Activated naive CD4-positive, alpha-beta T cell treated with anti-CD3 and anti-CD28 coated beads for 36 hours (primary cell): ENCODE measurements at places on chromosomes 4 and X. TPM values are rescaled to one million over a fixed set of nuclear protein-coding genes. Genes with fewer than 3 reads are reported as not detected.
A peak's percentile ranks its signal among the peaks of the same experiment; 100 is the strongest.

DCLK2 gene
- not detected for total RNA-seq

MAGEC2 gene
- total RNA-seq: not detected

NOX1 gene
- not detected for total RNA-seq

SSX4 gene
- not detected for total RNA-seq

GPM6B gene
- not detected for total RNA-seq

RADX gene
- total RNA-seq: 14.8 TPM

PRICKLE3 gene
- 9.3 TPM for total RNA-seq

RHOXF2 gene
- total RNA-seq: not detected

ETDB gene
- not detected for total RNA-seq

SYTL5 gene
- total RNA-seq: not detected

DSPP gene
- not detected for total RNA-seq

- no peak overlapping the region for H3K27ac ChIP-seq
- no peak for DNase-seq
- H3K4me1 ChIP-seq: no peaks in the 10 kb centered on the region
- H3K4me3 ChIP-seq: no peak overlapping the region
- H3K27me3 ChIP-seq: no peaks in the 10 kb centered on the region
- H3K36me3 ChIP-seq: no peaks in the 10 kb centered on the region
Observed at GRCh38 chr4:95761426-95761825, 78.5 kb upstream of the PDHA2 start.

DNA sequence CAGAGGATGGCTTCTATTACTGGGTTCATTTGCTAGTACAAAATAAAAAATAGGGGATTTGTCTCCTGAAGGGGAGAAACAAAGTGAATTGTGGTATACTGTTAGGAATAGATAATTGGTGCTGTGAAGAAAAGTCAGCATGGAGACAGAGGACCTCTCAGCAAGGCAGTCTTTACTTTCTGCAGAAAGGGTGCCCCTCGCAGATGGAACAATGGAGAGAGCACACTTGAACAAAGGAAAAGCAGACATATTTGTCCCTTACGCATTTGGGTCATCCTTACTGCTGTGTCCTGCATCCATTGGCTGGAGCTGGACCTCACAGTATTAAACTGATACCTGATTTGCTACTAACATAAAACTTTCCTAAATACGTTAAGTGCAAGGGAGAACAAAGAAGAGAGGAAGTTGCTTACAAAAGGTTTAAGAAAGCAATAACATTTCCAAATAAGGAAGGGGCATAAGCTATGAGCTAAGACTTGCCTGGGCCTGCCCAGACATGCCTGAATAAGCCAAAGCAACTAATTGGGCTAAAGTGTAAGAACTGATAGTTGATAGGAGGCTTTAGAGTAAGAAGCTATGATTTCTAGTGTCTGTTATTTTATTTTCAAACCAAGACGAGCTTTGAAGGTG, 83.8 kb downstream of the CCKAR start:
- H3K36me3 ChIP-seq: peaks cover 33% of the 10 kb centered on the region
- peak overlapping the region; percentile 83 for H3K27ac ChIP-seq
- no peaks in the 10 kb centered on the region for H3K27me3 ChIP-seq
- H3K4me3 ChIP-seq: no peak overlapping the region
- peaks cover 15% of the 10 kb centered on the region for H3K4me1 ChIP-seq
- peak; percentile 17 for DNase-seq

- H3K4me1 ChIP-seq: no peaks in the 10 kb centered on the region
- H3K4me3 ChIP-seq: no peak overlapping the region
- H3K27ac ChIP-seq: no peak overlapping the region
- no peaks in the 10 kb centered on the region for H3K36me3 ChIP-seq
Observed at GRCh38 chr4:89493367-89493766, 185.8 kb upstream of the GPRIN3 start.

DNA sequence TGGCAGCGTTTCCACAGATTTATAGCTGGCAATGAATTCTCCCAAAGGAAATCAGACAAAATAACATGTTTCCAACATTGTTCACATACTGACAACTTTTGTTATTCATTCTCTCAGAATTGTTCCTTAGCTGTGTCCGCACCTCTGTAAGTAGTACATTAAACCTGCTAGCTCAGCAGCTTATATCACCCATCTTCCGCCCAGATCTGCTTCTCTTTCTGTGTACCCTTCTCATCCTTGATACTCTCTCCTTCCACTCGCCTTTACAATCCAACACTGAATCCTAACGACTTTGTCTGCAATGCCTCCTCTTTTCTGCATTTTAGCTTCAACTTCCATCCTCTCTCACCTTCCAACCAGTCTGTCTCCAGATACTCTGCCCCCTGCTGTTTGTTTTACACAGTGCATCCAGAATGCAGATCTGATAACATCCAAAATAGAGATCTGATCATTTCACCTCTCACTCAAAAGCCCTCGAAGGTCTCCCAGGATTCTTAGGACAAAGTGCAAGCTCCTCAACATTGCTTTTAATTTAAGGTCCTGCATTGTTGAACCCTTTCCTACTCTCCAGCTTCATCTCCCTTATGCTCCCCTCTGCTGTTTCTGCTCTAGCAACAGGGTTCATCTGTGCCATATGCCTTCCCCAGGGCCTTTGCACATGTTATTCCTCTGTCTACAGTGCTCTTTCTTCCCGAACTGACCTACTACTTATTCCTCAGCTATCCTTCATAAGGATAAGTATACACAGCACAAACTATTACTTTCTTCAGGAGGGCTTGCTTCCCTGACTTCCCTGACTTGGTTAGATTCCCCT, 67.3 kb upstream of the VBP1 start:
- no peak overlapping the region for H3K27ac ChIP-seq
- H3K4me1 ChIP-seq: peaks cover 2% of the 10 kb centered on the region
- no peaks in the 10 kb centered on the region for H3K27me3 ChIP-seq
- DNase-seq: peak; percentile 61
- no peaks in the 10 kb centered on the region for H3K36me3 ChIP-seq

GRCh38 chrX:42978655-42979379, 200.9 kb upstream of the PPP1R2C start:
- H3K4me1 ChIP-seq: peaks cover 9% of the 10 kb centered on the region
- no peaks in the 10 kb centered on the region for H3K27me3 ChIP-seq
- no peak overlapping the region for H3K27ac ChIP-seq
- H3K36me3 ChIP-seq: no peaks in the 10 kb centered on the region
- no peak for DNase-seq

- no peaks in the 10 kb centered on the region for H3K4me1 ChIP-seq
- DNase-seq: no peak
- H3K27ac ChIP-seq: no peak overlapping the region
- H3K4me3 ChIP-seq: no peak overlapping the region
Observed at GRCh38 chrX:10240918-10241317, 84.1 kb downstream of the CLCN4 start.

- no peak overlapping the region for H3K27ac ChIP-seq
- no peak overlapping the region for H3K4me3 ChIP-seq
- H3K36me3 ChIP-seq: no peaks in the 10 kb centered on the region
- no peaks in the 10 kb centered on the region for H3K27me3 ChIP-seq
Observed at GRCh38 chrX:729583-730409, 99.2 kb downstream of the SHOX start.

DNA sequence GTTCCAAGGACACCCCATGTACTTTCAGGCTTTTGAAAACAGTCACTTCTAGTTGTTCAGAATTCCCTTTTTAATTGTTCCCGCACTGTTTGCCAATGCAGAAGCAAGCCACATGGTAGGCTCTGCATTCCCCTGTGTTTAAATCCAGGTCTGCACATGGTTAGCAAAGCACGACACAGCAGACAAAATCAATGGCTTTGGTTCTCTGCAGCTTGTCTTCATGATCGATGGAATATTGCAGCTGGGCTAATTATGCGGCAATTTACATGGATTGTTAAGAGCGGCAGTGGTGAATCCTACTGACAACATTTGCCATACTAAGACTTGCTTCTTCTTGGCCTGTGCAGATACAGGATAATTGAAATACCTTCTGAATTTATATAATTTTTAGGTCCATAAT, 20.6 kb upstream of the INPP4B start:
- H3K36me3 ChIP-seq: no peaks in the 10 kb centered on the region
- H3K4me3 ChIP-seq: no peak overlapping the region
- no peaks in the 10 kb centered on the region for H3K4me1 ChIP-seq
- no peak overlapping the region for H3K27ac ChIP-seq

- DNase-seq: no peak
- no peak overlapping the region for H3K4me3 ChIP-seq
- H3K4me1 ChIP-seq: no peaks in the 10 kb centered on the region
- no peak overlapping the region for H3K27ac ChIP-seq
- no peaks in the 10 kb centered on the region for H3K27me3 ChIP-seq
Observed at GRCh38 chr4:174631901-174632758, 109.8 kb upstream of the HPGD start.

- DNase-seq: no peak
- no peaks in the 10 kb centered on the region for H3K27me3 ChIP-seq
- H3K36me3 ChIP-seq: no peaks in the 10 kb centered on the region
Observed at GRCh38 chrX:25976683-25977310, 161.3 kb upstream of the MAGEB18 start.

- peak overlapping the region; percentile 36 for H3K27ac ChIP-seq
- DNase-seq: no peak
- H3K4me3 ChIP-seq: no peak overlapping the region
- H3K27me3 ChIP-seq: peaks cover 6% of the 10 kb centered on the region
- peaks cover 18% of the 10 kb centered on the region for H3K4me1 ChIP-seq
Observed at GRCh38 chrX:45622042-45622423, 421.4 kb upstream of the DIPK2B start.

GRCh38 chr4:31307029-31307428, 586.9 kb downstream of the PCDH7 start:
- H3K36me3 ChIP-seq: no peaks in the 10 kb centered on the region
- H3K4me3 ChIP-seq: no peak overlapping the region
- DNase-seq: no peak
- H3K27me3 ChIP-seq: no peaks in the 10 kb centered on the region

DNA sequence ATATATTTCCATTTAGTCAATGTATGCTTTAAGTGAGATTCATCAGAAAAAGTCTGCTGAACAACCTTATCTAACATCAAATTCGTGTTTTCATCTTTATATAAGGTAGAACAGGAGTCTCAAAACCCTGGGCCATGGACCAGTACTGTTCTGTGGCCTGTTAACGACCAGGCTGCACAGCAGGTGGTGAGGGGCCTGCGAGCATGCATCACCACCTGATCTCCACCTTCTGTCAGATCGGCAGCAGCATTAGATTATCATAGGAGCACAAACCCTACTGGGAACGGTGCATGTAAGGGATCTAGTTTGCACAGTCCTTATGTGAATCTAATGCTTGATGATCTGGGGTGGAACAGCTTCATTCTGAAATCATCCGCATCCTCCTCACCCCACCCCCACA, 3.2 kb downstream of the CTSO start:
- H3K36me3 ChIP-seq: no peaks in the 10 kb centered on the region
- no peaks in the 10 kb centered on the region for H3K27me3 ChIP-seq
- H3K4me1 ChIP-seq: peaks cover 20% of the 10 kb centered on the region
- H3K4me3 ChIP-seq: no peak overlapping the region

DNA sequence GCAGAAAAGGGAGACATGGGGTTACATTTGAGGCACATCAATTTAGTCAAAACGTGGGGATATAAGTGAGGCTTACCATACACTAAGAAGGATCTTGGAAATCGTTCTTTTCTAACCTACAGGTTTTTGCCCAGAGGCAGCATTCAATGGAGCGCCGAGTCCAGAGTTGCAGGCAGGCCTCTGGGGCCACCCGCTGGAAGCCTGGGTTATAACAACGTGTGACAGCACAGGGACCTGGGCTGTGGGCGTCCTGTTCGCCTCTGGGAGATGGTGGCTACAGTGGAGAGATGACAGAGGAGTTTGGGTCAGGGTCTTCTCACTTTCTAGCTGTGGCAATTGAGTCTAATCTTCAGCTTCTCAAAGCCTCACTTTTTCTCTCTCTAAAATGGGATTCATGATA, 53.9 kb downstream of the ENPP6 start:
- no peak overlapping the region for H3K27ac ChIP-seq
- peak; percentile 51 for DNase-seq
- peaks cover 51% of the 10 kb centered on the region for H3K27me3 ChIP-seq

GRCh38 chr4:173494013-173494970, 35.7 kb downstream of the HAND2 start:
- DNase-seq: peak; percentile 75
- peaks cover 32% of the 10 kb centered on the region for H3K27me3 ChIP-seq
- H3K27ac ChIP-seq: no peak overlapping the region
- peaks cover 10% of the 10 kb centered on the region for H3K4me1 ChIP-seq
- no peaks in the 10 kb centered on the region for H3K36me3 ChIP-seq

- no peaks in the 10 kb centered on the region for H3K4me1 ChIP-seq
- H3K36me3 ChIP-seq: no peaks in the 10 kb centered on the region
- no peaks in the 10 kb centered on the region for H3K27me3 ChIP-seq
- no peak for DNase-seq
- H3K4me3 ChIP-seq: no peak overlapping the region
Observed at GRCh38 chr4:175386776-175387507, 425.1 kb downstream of the GPM6A start.

DNA sequence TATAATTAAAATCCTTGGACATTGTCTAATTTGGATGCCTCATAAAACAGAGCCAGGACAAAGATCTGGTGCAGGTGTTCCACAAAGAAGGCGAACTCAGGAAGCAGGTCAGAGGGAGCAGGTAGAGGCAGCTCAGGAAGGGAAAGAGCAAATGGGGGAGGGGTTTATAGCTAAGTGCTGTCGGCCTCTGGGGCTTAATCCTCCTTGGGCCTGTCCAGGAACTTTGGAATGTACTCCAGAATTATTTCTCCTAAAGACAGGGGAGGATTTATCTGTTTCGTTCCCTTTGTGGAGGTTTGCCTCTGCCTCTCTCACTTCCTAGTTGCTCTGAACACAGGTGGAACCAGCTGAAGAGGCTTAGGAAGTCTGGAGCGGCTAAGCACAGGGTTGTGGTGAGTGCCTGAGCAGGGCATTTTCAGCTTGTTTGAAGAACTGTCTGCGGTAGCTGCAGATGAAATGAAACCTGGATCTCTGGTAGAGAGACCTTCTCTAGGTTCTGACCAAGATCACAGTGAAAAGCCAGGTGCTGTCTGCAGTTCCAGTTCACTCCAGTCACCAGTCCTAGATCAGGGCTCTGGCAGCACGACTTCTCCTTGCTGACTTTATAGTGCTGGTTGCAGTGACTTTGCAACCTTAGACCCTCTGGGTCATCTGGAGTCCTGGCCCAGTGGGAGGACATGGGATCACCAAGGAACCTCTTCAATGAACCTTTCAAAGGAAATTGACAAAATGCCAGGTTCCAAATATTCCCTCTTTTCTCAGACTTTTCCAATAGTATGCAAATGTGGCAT, 519.2 kb downstream of the PCDH10 start:
- H3K4me1 ChIP-seq: no peaks in the 10 kb centered on the region
- no peaks in the 10 kb centered on the region for H3K36me3 ChIP-seq
- no peak overlapping the region for H3K27ac ChIP-seq
- H3K27me3 ChIP-seq: no peaks in the 10 kb centered on the region
